Hair follicular keratinocyte (primary cell): ENCODE measurements at places on chromosomes 2 and 18. TPM values are rescaled to one million over a fixed set of nuclear protein-coding genes. Genes with fewer than 3 reads are reported as not detected.

Gene IL18RAP
- not detected in 2 replicates for total RNA-seq

Gene PECR
- total RNA-seq: 4.1 and 5.8 TPM in 2 replicates

Gene CNGA3
- total RNA-seq: not detected in 2 replicates

Gene CCDC148
- 0.19 TPM in 1 of 2 replicates, not detected in the other for total RNA-seq

Gene NEU2
- total RNA-seq: not detected in 2 replicates

Gene DYSF
- 0.57 and 1.3 TPM in 2 replicates for total RNA-seq

Gene PIEZO2
- not detected in 2 replicates for total RNA-seq
